ENCODE measurements at places on chromosomes 7 and 10.

GRCh38 chr7:6495597-6496262 is 48.0 kb upstream of the DAGLB start:
- DNase-seq: peak; percentile 47

DNA sequence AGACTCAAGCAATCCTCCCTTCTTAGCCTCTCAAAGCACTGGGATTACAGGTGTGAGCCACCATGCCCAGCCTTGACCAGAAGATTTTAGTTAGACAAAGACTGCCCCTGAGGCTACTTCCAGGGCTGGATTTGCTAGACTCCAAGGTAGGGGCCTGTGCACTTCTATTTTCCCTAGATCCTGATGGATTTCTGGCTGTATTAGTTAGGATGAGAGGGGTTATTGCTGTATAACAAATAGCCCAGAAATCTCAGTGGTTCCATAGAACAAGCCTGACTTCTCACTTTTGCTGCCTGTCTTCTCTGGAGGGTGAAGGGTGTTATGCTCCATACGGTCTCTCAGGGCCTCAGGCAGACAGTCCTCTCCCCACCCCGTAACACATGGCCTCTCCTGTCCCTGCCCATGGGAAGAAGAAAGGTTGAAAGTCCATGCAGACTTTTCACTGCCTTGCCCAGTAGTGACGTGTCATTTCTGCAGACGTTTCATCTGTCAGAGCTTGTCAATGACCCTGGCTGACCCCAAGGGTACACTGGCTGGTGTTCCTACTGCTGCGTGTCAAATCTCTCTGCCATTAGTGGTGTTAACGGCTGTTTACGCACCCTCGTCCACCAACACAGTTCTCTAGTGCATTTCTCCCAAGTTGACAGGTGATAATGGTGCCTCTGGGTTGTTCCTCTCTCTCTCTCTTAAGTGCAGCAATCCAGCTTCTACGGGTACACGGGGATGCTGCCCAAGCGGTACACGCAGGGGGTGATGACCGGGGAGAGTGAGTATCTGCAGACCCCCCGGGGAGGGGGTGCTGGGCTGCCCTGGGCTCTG is 11.6 kb downstream of the SLC29A4 start:
- no peak for DNase-seq

DNA sequence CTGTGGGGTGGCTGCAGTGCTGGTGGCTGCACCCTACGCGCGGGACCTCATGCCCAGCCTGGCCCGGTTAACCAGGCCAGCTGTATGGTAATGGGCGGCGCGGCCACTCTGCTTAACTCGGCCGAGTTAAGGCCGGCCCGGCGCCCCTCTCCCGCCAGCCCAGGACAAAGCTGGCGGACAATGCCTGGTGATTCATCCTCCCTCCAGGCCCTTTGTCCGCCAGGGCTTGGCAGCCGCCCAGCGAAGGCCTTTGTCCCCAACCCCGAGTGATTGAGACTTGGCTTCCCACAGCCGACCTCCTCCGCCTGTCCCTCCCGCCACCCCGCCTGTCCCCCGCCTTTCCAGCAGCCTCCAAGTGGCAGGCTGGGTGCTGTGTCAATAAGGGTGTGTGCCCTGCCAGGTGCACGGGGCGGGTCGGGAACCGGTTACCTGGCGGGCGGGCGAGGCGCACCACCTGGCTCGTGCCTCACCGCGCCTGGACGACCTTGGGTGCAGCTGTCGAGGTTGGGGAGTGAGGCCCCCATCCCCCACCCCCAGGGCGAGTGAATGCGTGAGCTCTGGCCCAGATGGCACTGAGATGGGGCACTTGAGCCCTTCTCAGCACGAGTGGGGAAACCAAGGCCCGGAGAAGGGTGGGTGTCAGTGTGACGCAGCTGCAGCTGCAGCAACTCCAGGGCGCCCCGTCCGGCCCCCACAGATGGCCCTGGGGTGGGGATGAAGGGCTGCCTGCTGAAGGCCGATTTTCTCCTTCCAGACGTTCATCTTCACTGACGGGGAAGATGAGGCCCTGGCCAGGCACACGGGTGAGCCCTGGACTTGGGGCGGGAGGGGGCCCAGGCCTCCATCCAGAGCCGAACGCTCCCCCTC is 4.6 kb downstream of the LFNG start:
- no peak for DNase-seq

GRCh38 chr10:33398796-33399195 is 64.3 kb upstream of the NRP1 start:
- no peak for DNase-seq

- DNase-seq: no peak
Measured at GRCh38 chr7:100088095-100088620, 611 bp upstream of the COPS6 start.

- peak; percentile 92 for DNase-seq
Measured at GRCh38 chr10:112227331-112227987, 43.9 kb upstream of the GPAM start.

- no peak for DNase-seq
Measured at GRCh38 chr10:71031603-71032002, 143.2 kb upstream of the PCBD1 start.

DNA sequence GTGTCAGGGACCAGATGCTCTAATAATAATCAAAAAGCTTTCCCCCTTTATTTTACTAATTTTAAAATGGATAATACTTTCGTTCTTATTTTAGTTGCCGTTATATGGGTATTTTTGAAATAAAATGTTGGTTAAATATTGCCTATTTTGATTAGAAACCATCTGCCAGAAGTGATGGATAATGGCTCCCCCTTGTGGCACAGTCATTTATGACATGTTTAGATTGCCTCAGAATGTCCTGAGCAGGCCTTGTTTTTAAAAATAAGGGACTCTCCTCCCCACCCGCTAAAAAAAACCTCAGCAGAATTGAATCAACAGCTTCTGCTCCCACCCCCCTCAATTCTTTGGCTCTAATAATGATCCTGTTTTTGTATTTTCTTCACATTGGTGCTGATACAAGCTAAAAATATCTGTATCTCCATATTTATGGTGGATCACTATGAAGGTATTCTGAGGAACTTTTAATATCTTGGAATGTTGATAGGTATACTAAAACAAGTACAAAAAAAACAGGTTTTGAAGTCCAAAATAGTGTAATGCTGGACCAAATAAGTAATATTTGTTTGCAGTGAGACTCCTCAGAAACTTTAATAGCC is 38.8 kb downstream of the TMEM60 start:
- peak; percentile 63 for DNase-seq

- DNase-seq: no peak
Measured at GRCh38 chr7:13021566-13022300, 334.3 kb downstream of the ARL4A start.

DNA sequence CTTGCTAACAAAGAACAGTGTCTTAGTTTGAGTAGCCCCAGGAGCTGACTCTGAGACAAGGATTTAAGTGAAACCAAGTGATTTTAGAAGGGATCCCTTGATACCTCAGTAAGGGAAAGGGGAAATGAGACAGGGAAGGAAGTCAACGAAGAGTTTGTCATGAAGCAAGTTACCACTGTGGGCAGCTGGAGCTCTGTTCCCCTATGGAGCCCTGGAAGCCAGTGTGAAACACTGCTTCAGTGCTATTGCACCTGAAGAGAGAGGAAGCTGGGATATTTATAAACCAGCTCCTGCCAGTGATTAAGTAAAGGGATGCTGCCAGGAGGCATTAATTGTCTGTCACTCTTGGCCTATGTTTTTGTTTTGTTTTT is 58.9 kb upstream of the WAPL start:
- no peak for DNase-seq

- DNase-seq: no peak
Measured at GRCh38 chr10:33257439-33258080, 76.9 kb downstream of the NRP1 start.

Data from amniotic epithelial cell (primary cell).